ENCODE measurements at places on chromosomes 6 and 20.

DNA sequence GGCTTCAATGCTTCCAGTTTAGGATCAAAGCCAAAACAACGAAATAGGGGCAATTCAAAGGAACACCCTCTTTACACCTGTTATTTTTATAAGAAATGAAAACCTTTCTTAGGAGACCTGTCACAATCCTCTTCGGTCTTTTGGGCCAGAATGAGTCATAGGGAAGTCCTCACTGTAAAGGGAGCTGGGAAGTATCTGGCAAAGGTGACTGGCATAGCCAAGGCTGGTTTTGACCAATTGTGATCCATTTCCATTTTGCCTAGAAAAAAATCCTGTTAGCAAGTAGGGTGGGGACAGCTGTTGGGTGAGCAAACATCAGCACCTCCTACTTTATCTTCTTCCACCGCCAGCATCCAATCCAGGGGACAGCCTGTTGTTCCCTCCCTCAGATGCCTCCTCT is 343.2 kb upstream of the SULF2 start:
- DNase-seq, result no peak

- DNase-seq, result no peak
These were observed 38.9 kb upstream of the CD2AP start for GRCh38 chr6:47438481-47439347.

GRCh38 chr20:56781108-56781739 is 152.1 kb downstream of the TFAP2C start:
- DNase-seq, result no peak

- DNase-seq, result no peak
These were observed 1.1 kb downstream of the USP45 start for GRCh38 chr6:99514089-99514488.

- no peak for DNase-seq
These were observed 580.0 kb downstream of the QKI start for GRCh38 chr6:163994566-163994965.

Data from stimulated activated CD8-positive, alpha-beta memory T cell treated with anti-CD3 and anti-CD28 coated beads, Interleukin-7, amount 100 ng/mL, for 48 hours (primary cell).